ENCODE measurements at places on chromosomes 5 and 9.

DNA sequence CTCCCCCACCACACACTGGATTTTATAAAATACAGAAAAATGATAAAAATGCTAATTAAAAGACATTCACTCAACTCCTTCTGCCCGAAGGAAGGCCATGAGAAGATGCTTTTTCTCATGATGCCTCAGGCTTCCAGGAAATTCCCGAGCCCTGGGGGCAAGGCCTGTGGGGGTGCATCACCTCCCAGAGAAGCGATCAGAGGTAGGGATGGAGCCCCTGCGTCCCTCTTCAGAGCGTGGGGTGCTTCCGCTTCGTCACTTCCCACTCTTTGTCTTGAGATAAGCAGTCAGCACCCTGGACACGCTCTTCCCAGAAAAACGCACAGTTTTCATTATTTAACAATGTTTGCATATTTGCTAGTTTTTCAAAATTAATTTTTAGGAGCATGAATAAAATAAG, 33.3 kb upstream of the SH3PXD2B start:
- DNase-seq = no peak

GRCh38 chr5:169534939-169535338, 48.6 kb upstream of the SPDL1 start:
- DNase-seq = no peak

- DNase-seq = no peak
These were observed 192.3 kb upstream of the TLX3 start for GRCh38 chr5:171116719-171117118.

DNA sequence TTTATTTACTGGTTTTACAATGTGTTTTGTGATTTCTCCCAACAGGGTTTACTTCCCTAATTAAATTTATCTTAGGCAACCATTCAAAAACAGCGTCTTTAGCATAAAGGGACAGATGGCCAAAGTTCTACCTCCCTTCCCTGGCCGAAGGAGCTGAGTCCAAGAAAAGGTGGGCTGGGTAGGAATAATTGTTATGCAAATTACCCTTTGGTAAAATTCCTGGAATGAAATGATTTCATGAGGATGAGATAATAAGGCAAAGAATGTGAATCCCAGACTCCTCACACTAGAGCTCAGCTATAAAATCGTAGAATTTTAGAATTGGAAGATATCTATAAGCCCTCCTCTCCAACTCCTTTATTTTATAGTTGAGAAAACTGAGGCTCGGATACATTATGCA, 119.6 kb downstream of the SGCD start:
- no peak for DNase-seq

DNA sequence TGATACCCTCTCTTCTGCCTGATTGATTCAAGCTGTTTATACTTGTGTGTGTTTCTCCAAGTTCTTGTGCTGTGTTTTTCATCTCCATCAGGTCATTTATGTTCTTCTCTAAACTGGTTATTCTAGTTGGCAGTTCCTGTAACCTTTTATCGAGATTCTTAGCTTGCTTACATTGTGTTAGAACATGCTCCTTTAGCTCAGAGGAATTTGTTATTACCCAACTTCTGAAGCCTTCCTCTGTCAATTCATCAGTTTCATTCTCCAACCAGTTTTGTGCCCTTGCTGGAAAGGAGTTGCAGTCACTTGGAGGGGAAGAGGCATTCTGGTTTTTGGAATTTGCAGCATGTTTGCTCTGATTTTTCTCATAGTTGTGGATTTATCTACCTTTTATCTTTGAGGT, 126.2 kb upstream of the FTMT start:
- no peak for DNase-seq

DNA sequence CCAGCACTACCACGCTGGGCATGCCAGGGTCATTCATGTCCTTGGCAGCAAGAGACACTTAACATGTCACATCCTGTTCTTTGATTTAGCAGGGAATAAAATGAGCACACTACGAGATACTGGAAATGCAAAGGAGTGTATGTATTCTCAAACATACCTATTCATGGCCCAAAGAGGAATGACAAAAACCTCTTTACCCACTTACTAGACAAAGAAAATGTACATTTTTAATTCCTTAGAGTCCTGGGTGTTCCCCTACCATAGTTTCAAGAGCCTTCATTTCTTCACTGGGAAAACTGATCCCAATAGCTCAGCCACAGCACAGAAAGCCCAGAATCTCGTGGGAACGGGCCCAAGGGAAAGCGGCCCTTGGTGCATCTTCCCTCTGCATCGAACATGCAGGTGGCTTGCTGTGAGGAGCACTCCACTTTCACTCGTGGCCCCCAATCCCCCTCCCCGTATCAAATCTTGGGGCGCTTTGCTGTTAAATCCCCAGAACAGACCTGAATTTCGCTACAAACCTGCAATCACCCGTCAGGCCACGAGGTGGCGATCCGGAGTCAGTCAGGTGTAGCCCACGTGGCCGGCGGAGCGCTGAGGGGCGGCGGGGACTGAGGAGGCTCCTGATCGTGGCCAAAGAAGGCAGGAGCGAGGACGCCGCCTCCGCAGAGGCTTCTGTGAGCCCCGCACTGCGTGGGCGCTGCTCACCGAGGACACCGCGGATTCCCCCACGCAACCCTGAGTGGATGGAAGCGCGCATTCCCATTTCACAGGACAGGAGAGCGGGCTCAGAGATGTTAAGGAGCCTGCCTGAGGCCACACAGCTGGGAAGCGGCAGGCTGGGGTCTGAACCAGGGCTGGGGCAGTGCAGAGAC, 91.4 kb downstream of the LMX1B start:
- peak; percentile 77 for DNase-seq

- DNase-seq = no peak
These were observed 266.5 kb upstream of the ITGA1 start for GRCh38 chr5:52521236-52521635.
